ENCODE measurements at places on chromosomes 4 and X.

DNA sequence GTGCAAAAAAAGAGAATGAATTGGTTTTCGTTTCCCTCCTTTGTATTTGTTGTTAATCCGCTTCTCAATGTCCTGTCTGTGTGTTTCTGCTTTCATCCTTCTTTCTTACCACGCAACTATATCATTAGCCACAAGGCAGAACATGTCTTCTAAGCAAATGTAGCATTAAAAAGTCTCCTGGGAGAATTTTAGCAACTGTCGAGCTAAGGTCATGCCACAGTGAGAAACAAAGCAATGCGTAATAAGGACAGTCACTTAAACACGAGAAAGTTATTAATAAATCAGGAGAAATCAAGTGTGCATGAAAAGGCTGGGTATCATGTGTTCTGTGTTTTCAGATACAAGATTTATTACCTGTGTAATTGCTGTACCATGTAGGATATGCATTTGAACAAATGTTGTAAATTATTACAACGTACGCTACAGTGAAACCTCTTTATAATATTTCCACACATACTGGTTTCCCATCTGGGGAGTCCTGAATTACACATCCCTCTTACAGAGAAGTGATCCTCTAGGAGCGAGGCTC is 890.8 kb downstream of the TRIML1 start:
- DNase-seq = no peak

DNA sequence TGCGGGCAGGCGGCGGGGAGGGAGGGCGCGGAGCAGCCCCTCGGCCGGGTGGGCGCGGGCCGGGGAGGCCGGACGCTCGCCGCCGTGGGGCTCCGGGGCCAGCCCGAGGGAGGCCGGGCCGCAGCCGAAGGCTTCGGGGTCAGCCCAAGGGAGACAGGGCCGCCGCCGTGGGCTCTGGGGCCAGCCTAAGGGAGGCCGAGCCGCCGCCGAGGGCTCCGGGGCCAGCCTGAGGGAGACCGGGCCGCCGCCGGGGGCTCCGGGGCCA is 251 bp downstream of the KIAA0232 start:
- DNase-seq = no peak

- no peak for DNase-seq
These were observed 10.0 kb upstream of the HS3ST1 start for GRCh38 chr4:11438647-11439046.

GRCh38 chr4:83810428-83810827 is 274.5 kb downstream of the GPAT3 start:
- no peak for DNase-seq

DNA sequence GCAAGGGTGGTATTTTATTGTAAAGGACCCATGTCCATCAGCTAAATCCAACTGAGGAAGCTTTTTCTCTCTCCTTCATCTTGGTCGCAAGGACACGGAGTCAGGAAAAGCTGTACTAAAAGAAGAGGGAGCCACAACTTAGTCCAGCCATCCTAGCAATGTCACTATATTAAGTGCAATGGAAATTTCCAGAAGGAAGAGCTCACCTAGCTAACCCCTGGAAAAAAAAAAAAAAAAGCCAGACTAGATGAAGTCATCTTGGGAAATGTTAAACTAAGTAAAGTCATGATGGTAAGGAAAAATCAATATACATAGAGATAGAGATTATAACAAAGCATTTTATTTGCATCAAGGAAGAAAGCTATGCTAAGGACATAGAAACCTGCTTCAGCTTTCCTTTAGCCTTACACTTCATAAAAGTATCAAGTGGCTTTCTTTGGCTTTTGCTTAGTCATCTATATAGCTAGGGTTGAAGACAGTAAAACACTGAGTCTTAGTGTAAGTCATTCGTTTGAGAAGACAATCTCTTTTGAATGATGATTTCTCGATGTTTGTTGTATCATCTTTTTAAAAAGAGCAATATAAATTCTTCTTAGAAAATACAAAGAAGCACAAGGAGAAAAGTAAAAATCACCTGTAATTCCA is 18.6 kb upstream of the CA5B start:
- no peak for DNase-seq

- peak; percentile 61 for DNase-seq
These were observed 511.4 kb upstream of the DIPK2B start for GRCh38 chrX:45712067-45712466.

DNA sequence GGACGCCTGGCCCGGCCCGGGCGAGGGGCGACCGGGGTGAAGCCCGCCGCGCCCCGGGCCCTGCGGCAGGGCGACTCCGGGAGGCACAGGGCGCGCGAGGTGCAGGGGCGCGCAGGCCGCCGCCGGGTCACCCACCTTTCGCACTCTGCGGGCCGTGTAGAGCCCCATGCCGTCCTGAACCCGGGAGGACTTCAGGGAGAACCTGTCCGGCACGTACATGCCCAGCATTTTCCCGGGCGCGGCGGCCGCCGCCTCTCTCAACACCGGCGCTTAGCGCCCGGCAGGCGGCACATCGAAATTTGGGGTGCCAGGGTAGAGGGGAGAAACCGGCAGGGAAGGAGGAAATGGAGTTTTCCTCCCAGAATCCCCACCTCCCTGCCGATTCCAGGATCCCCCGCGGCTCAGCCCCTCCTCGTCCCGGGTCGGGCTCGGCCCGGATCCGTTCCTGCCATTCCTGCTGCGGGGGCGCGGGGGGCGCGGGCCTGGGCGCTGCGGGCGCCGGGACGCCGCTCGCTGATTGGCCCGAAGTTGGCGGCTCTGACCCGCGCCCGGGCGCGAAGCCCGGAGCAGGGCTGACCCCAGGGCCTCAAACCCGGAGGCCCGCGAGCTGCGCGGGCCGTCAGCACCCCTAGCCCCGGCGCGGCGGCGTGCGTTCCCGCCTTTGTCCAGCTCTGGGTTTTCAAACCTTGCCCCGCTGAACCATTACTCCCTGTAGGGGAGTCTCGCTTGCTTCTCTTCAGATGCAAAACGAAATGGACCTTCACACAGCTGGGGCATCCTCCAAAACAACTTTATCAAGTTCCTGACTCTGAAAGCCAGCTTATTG is at the start of gene PRDM5:
PRDM5 (minus strand) TSS at position 346 of the 826 bp plus-strand sequence; CDS start at position 228, 118 bp downstream.
- peak; percentile 42 for DNase-seq

DNA sequence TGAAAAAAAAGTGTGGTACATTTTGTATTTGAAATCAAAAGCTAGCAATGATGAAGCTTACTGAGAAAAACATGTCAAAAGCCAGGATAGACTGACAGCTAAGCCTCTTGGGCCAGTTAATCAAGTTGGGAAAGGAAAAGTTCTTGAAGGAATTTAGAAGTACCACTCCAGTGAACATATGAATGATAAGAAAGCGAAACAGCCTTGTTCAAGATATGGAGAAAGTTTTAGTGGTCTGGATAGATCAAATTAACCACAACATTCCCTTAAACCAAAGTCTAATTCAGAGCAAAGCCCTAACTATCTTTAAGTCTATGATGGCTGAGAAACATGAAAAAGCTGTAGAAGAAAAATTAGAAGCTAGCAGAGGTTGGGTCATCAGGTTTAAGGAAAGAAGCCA is 268.3 kb downstream of the PDHA2 start:
- no peak for DNase-seq

GRCh38 chr4:1784395-1784788 is 8.7 kb upstream of the FGFR3 start:
- no peak for DNase-seq

DNA sequence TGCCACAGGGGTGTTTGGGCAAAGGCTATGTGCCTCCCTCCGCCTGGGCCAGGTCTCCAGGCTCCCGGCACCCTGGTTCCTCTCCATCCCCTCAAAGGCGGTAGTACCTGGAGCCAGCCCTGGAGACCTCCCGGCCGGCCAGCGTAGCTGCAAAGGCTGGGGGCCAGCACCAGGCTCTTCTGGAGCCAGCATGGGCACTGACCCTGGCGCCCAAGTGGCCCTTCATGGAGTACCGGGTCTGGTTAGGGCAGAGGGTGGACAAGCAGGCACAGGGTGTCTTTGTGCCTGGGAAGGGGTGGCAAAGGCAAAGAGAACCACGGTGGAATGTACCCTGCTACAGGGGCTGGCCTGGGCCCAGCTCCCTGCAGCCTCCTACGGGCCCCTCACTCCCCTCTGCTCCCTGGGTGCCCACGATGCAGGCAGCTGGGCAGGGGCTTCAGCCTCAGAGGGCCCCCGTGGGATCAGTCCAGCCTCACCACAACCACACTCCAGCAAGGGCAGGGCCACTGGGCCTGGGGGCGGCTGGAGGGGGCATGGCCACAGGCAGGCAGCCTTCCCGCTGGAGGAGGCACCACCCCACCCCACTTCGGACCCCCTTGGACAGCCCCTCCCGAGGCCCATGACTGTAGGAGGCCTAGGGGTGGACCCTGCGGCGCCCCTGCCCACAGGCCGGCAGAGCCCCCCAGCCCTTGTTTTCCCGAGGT is 112.9 kb upstream of the NKX1-1 start:
- no peak for DNase-seq

DNA sequence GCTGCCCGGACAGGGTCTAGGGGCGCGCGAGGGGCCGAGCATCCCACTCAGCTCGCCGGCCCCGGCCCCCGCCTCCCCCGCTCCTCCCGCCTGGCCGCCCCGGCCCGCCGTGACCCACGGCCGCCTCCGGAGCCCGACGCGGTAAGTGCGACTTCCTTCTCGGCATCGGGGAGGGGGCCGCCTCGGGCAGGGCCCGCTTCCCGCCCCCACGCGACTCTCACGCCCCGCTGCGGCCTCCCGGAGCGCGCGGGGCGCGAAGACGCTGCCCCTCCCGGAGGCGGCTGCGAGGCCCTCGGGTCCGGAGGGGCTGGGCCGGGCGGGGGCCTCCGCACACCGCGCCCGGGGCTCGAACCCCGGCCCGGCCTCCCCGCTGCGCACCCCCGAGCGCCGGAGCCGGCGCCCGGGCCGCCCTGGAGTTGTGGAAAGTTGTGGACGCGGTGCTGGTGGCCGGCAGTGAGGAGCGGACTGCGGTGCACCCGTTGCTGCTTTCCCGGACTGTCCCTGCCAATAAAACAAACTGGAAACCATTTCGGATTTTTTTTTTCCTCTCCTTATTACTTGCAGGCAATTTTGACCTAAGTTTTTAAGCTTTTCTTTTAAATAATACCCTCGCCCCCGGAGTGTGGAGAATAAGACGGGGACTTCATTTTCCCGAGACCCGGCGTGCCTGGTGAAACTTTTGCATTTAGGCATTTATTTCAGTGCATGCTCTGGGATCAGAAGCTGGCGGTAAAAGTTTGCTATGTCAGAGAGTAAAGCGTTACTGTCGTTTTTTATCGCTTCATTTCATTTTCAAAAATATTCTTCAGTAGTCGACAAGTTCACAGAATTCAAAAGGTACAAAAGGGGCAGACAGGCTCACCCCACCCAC is 13.0 kb upstream of the TMEM156 start:
- peak; percentile 2 for DNase-seq

- DNase-seq = peak; percentile 72
These were observed 177.0 kb downstream of the CAMK2D start for GRCh38 chr4:113584407-113585150.

DNA sequence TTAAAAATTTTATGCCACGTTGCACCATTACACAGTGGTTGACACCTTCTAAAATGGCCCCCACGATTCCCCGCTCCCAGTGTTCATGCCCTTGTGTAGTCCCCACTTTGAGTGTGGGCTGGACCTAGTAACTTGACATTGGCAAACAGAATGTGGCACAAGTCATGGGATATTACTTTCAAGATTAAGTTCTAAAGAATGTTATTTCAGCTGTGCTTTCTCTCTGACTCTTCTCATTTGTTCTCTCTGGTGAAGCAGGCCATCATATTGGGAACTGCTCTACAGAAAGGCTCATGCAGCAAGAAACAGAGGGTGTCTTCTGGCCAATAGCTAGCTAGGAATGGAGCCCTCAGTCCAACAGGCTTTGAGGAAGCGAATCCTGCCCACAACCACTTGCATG is 67.1 kb downstream of the ATXN3L start:
- DNase-seq = no peak

- DNase-seq = no peak
These were observed 47.6 kb upstream of the FGG start for GRCh38 chr4:154660052-154660451.

DNA sequence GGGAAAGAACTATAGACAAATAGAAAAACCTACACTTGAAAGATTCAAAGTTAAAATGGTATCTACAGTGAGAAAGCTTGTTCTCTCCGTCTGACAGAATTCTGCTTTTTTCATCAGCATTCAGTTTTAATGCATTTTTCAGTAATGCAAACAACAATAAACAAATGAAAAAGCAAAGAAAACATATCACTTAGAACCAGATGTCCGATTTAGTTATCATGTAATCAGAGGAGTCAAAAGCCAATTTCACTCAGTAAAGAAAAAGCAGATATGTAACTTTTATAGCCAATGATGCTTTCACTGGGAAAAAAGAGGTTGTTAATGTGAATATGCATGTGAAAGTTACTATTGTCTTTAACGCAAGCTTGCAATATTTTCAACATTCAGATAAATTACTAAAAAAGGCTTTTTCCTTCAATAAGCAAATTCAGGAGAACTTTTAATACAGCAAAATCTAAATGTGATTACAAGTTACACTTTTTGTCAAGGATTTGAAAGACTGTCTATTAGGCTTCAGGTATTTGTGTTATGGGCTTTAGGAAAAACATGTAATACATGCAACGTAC is 70.7 kb downstream of the TMEM47 start:
- no peak for DNase-seq

DNA sequence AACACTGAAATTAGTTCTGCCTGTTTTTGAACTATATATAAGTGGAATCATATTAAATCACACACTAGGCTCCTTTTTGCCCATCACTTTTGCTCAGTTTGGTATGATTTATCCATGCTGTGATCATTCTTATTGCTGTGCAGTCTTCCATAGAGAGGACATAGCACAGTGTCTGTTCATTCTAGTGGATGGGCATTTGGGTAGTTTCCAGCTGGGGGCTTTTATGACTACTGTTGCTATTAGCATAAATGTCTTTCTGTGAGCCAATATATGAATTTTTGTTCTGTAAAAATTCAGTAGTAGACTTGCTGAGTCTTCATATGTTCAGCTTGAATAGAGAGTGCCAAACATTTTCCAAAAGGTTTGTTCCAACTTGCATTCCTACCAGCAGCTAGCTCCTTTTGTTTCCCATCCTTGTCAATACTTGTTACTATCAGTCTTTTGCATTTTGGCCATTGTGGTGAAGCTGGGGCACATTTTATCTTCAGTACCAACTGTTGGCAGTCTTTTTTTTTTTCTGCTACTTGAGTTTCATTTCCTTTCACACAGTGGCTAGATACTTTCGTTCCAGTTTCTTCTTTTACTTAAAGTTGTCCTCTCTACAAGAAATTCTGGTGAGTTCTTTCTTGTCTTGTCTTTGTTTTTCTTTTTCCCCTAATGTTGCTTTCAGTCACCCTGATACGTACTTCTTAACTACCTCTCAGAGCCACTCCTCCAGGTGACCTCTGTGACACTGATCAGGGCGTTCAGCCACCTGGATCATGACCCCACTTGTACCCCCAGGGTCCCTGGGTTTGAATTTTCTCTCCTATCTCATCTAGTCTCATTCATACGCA is 87.0 kb downstream of the ANXA3 start:
- DNase-seq = no peak

DNA sequence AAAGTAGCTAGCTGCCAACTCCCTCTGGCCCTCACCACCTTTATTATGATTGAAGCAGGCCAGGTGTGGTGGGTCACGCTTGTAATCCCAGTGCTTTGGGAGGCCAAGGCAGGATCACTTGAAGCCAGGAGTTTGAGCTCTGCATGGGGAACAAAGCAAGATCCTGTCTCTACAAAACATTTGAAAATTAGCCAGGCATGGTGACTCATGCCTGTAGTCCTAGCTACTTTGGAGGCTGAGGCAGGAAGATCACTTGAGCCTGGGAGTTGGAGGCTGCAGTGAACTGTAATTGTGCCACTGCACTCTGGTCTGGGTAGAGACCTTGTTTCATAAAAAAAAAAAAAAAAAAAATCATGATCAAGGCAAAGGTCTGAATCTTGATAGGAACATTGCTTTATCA is 467.0 kb upstream of the DIPK2B start:
- DNase-seq = peak; percentile 60

GRCh38 chrX:112051576-112051975 is 31.0 kb downstream of the TRPC5 start:
- DNase-seq = no peak

Data from A172 (cell line).